ENCODE measurements at places on chromosomes 11 and 22. TPM values are rescaled to one million over a fixed set of nuclear protein-coding genes. Genes with fewer than 3 reads are reported as not detected.

Gene TAF6L
- total RNA-seq: 13.6 TPM

Gene TRIM68
- total RNA-seq: 9.0 TPM

Gene OR4A16
- not detected for total RNA-seq

Gene C22orf31
- total RNA-seq: not detected

Gene SGSM1
- total RNA-seq: 0.17 TPM

Gene PACSIN3
- total RNA-seq: 30.0 TPM

Gene NFAM1
- not detected for total RNA-seq

Gene KRTAP5-7
- total RNA-seq: not detected

Gene NTM
- not detected for total RNA-seq

Gene VSIG2
- total RNA-seq: not detected

Gene DUSP8
- 2.0 TPM for total RNA-seq

Gene ACTN3
- total RNA-seq: 0.01 TPM

Gene PLEKHA7
- 19.2 TPM for total RNA-seq

Gene DDX25
- 0.02 TPM for total RNA-seq

Gene SLC17A6
- total RNA-seq: not detected

Gene PHLDA2
- total RNA-seq: 156 TPM

Gene TCN1
- 0.57 TPM for total RNA-seq

Gene PLA2G3
- total RNA-seq: not detected

Gene CASP12
- total RNA-seq: not detected

Gene SCO2
- 3.2 TPM for total RNA-seq

Gene BIK
- total RNA-seq: 1.0 TPM

Gene TMEM191C
- 1.1 TPM for total RNA-seq

Gene TLCD5
- 8.0 TPM for total RNA-seq

Gene PLAAT3
- 56.5 TPM for total RNA-seq

Gene TIMM8B
- total RNA-seq: 69.6 TPM

Gene MRGPRX3
- not detected for total RNA-seq

Gene CXCR5
- total RNA-seq: 0.14 TPM

Gene ASCL2
- total RNA-seq: not detected

Gene ANKK1
- total RNA-seq: 0.12 TPM

Gene ADSL
- total RNA-seq: 90.0 TPM

Gene TMPRSS6
- not detected for total RNA-seq

Gene OR8G1
- total RNA-seq: not detected

Gene LRRC56
- 0.55 TPM for total RNA-seq

Gene MAP6
- total RNA-seq: 1.7 TPM

Gene SYT12
- 10.3 TPM for total RNA-seq

Gene THRSP
- not detected for total RNA-seq

Gene MAPK8IP2
- 4.1 TPM for total RNA-seq

Gene MMP3
- total RNA-seq: 0.24 TPM

Gene MUC15
- not detected for total RNA-seq

Gene PGA5
- total RNA-seq: not detected

Gene TRPC6
- 0.77 TPM for total RNA-seq

Gene EHF
- 0.61 TPM for total RNA-seq

Gene ANGPTL5
- total RNA-seq: not detected

Gene CRACR2B
- 3.4 TPM for total RNA-seq

Gene KDM4E
- not detected for total RNA-seq

Gene DNAJB7
- not detected for total RNA-seq

Gene HBG2
- total RNA-seq: not detected

Gene CSNK2A3
- total RNA-seq: 1.7 TPM
